HEK293T (cell line): ENCODE measurements at places on chromosomes 16 and 17.

DNA sequence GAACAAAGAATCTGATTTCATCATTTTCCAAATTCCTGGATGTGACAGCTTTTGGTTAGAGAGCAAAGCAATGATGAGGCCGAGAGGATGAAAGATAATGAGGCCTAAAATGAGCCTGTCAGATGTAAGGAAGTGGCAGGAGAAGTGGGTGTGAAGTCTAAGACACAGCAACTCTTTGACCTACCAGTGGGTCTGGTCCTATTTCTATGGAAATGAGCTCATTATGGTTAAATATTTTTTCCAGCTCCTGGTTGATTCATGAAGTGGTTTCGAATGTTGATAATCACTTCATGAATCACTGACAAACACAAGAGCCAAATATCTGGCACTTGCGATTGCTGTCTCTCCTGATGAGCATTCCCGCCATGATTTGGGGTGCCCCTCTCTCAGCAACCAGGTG lies 273.3 kb upstream of the CDH5 start:
- DNase-seq = no peak

DNA sequence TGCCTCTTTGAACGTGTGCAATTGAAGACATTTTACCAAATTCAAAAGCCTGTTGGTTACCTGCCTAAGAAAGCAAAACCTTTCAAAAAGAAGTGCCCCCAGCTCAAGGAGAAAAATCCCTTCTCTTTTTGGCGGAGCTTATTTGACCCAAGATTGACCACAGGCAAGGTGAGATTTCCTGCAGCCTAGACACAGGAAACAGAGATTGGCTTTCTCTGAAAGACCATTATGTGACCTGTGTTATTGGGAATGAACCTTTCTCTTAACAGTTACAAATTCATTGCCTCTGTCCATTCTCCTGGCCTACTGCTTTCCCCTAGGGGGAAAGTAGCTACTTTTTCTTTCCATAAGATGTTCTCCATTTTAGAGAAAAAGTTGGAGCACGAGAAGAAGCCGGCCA lies 42.1 kb upstream of the MAF start:
- DNase-seq = no peak

DNA sequence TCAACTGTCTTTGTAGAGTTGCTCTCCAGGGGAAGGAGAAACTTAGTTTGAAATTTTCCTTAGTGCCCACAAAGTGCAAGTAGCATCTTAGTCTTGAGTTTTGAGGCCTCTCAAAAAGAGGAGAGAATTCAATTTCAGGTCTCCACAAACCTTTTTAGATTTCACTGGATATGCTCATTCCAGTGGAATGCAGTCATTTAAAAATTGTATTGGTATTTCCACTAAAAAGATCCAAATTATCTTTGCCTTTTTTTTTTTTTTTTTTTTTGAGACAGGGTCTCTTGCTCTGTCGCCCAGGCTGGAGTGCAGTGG lies 6.9 kb upstream of the FOXJ1 start:
- DNase-seq = no peak

GRCh38 chr17:146546-146945 lies 9.2 kb downstream of the SCGB1C2 start:
- DNase-seq = no peak

DNA sequence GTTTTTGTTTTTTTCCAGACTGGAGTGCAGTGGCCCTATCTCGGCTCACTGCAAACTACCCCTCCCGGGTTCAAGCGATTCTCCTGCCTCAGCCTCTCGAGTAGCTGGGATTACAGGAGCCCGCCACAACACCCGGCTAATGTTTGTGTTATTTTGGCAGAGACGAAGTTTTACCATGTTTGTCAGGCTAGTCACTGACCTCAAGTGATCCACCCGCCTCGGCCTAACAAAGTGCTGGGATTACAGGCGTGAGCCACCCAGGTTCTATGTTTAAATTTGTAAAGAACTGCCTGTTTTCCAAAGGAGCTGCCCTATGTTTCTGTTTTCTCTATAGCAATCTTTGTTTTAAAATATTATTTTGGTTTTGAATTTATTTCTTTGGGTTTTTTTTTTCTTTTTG lies 13.8 kb upstream of the C16orf87 start:
- DNase-seq = no peak

- no peak for DNase-seq
Measured at GRCh38 chr17:11495613-11496012, 102.7 kb upstream of the DNAH9 start.
